ENCODE measurements at places on chromosomes 4 and X.

DNA sequence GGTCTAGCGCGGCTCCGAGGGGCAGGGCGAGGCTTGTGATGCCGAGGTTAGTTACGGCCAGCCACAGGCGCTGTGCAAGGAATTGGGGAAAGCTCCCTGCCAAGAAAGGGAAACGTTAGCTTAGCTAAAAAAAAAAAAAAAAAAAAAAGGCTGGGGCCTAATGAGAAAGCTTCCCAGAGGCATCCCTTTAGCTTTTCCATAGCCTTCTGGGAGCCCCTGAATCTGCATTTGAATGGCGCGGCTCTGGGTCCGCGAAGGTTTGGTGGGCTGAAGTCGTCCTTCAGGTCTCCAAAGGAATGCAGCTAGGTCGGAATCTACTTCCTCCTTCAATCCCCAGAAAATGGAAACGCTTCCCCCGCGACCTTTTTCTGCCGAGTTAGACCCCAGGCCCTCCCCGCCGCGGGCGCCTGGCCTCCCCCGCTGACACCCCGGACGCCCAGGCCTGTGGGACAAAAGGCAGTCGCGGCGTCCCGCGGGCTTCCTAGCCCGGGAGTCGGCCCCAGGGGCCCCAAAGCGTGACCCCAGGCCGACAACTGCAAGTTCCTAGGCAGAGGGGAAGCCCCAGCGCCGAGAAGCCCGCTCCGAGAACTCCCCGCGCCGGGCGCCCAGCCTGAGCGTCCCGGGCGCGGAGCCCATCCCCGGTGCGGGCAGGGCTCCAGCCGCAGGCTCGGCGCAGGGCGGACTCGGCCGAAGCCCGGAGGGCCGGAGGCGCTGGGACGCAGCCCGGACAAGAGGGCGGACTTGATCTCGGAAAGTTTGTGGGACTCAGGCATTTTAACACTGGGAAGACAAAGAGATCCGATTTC is 605 bp upstream of the FAT1 start:
- DNase-seq, result no peak

DNA sequence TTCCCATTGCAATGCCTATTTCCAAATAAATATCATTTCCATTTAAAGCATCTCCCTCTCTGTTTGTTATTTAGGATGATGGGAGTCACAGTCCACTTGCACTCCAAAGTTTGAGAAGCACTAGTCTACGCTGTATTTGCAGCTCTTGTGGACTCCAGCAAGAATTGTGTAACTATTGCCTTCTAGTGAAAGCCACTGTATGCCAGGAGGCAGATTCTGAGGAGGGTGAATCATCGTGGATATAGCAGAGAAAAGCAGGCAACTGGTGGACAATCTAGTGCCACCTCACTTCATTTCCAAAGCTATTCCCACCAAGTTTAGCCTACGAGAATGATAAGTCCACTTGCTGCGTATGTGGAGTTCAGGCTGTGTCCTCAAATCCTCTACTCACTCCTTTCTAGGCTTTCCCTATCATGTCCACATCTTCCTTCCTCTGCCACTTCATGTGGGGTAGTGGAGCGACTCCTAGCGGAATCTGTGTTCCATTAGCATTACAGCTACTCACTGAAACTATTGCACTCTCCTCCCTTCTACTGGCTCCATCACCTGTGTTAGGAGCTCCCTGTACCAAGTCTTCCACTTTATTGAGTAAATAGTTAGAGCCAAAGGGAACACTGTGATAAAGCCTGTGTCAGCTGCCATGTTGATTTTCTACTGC is 501.8 kb upstream of the GALNT7 start:
- DNase-seq, result no peak

DNA sequence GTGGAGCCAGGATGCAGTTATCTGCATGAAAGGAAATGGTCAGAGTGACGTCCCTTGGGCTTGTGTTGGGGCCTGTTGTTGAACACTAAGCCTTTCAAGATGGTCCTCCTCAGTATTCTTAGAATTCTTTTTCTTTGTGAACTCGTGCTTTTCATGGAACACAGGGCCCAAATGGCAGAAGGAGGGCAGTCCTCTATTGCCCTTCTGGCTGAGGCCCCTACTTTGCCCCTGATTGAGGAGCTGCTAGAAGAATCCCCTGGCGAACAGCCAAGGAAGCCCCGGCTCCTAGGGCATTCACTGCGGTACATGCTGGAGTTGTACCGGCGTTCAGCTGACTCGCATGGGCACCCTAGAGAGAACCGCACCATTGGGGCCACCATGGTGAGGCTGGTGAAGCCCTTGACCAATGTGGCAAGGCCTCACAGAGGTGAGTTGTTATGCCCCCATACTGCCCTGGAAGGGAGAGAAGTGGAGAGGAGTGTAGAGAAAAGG is at the start of gene BMP15:
Gene BMP15, plus strand, starts transcription at position 51 of the 492 bp plus-strand sequence. Its CDS starts 49 bp downstream, at position 100.
- DNase-seq, result no peak

- no peak for DNase-seq
Measured at GRCh38 chr4:62274782-62275181, 1074.7 kb downstream of the ADGRL3 start.

- DNase-seq, result no peak
Measured at GRCh38 chrX:120653000-120653399, 23.1 kb upstream of the C1GALT1C1 start.

DNA sequence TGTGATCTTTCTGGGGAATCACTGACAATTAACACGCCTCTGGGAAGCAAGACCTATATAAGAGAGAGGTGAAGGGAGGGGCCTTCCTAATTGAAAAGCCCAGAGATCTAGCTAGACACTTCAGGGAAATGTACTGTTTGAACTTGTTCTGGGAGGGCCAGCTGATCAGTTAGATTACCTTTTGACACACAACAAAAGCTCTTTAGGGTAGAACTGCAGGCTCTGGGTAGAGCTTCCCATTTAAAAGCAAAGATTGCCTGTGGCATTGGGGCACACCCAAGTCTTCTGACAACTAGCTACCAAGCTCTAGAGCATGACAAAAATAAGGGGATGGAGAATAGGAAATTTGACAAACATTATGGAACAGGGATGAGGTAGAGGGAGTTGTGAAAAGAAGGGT is 26.3 kb downstream of the AREG start:
- no peak for DNase-seq

GRCh38 chr4:8279321-8280157 is 10.0 kb downstream of the HTRA3 start:
- no peak for DNase-seq

DNA sequence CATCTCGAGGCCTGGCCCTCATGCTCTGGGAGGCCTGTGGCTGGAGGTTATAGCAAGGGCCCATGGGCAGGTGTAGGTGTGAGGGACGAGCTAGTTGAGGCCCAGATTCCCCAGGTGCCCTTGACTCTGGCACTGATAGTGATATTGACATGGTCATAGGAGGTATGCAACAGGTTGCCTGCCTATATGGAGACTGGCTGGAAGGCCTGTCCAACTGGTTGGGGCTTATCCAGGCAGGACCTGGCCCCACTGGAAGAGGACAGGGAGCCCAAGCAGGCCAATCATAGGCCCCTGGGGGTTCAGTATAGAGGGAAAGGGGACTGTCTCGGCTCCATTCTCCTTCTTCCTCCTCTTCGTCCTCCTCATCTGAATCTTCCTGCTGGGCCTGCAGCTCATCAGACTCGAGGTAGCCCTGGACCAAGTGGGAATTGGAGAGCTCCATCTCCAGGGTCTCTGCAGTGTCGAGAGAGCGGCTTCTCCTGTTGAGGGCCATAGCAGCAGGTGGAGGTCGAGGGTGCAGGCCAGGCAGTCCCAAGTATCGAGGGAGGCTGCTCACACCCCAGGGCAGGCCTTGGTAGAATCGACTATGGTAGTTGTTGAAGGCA is 15.3 kb downstream of the AMER1 start:
- DNase-seq, result no peak
